ENCODE measurements at places on chromosomes 5 and 9.
A peak's percentile ranks its signal among the peaks of the same experiment; 100 is the strongest.

DNA sequence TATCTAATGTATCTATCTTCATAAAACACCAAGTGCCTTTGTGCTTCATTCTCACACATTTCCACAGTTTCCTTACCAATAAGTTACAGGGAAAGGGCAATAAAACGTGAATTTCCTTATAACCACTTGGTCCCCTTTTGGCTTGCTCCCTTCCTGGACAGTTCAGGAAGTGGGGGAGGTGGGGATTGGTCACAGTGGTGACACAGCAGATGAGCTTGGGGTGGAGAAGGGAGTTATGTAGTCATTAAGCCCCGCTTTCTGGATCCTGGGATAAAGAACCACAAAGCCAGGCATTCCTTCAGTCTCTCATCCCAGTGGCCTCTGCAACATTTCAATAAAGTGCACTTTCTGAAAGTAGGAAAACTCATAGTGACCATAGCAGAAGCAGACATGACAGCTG, 47.1 kb upstream of the FYB1 start:
- DNase-seq: no peak

- no peak for DNase-seq
Observed at GRCh38 chr5:174187001-174187400, 141.5 kb downstream of the NSG2 start.

DNA sequence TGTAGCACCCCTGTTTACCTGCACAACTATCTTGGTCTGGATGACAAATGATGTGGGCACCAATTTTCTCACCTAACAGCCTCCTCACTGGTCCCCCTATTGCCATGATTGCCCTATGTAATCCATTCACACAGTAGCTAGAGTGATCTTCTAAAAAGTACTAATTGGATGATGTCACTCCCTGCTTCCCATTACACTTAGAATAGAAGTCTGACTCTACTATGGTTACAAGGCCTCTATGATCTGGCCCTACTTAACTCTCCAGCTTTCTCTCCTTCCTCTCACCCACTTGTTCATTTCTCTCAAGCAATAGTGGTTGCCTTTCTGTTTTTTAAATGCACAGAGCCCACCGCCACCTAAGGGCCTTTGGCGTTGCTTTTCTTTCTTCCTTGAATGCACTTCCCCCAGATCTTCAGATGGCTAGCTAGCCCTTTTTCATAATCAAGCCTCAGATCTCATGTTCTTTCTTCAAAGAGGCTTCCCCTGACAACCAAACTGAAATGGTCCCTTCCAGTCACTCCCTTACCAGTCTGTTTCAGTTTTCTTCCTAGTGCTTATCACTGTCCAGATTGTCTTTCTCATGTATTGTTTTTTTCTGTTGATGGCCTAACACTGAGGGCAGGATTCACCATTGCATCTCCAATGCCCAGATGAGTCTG, 8.7 kb downstream of the IGIP start:
- no peak for DNase-seq

DNA sequence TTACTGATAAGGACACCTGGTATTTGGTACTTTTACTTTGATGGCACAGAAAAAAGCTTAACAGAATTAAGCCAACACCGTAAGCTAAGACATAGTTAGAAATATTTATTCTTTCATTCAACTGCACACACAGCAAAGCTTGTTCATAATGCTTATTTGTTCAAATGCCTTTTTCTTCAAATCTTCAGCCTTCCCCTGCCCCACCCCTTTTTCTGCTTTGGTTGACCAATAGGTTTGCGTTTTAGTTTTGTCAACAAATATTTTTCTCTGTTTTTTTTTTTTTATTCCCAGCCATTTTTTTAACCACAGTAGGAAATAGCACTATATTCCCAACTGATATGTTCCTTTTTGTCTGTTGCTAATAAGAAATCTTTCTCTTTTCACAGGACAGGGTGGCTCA, 4.9 kb upstream of the RICTOR start:
- no peak for DNase-seq

DNA sequence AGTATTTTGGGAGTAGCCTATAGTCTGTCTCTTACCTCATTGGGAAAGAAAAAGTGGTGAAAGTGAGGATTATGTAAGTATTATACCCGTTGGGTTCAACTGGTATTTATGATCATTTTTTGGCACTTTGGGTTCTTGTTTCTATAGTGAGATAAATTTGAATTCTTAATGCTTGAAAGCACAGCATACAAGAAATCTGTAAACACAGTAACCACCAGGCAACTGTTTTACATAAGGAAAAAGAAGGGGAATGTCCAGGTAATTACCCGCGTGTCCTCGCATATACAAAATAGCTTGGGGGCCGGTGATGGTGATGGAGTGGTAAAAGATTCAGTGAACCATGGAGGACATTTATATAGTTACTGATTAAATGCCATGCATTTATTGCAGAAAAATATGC, 60.5 kb downstream of the BASP1 start:
- no peak for DNase-seq

- DNase-seq: no peak
Observed at GRCh38 chr9:69393425-69393824, 68.4 kb downstream of the ENTREP1 start.

DNA sequence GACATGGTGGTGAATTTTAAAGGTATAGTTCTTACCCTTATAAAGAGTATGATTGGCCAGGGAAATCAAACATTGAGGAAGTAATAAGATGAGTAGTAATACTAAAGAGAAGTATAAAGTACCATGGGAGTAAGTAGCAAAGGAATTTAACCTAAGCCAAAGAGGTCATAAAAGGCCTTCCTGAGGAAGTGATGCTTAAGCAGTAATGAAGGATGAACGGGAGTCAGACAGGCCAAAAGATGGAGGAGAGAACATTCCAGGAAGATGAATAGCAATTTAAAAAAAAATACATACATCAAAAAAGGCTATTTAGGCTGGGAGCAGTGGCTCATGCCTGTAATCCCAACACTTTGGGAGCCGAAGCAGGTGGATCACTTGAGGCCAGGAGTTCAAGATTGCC, 29.0 kb downstream of the KLHL3 start:
- peak; percentile 80 for DNase-seq

- no peak for DNase-seq
Observed at GRCh38 chr5:135442431-135443160, 4.6 kb downstream of the DCANP1 start.
